ENCODE measurements at places on chromosomes 6 and 20.

DNA sequence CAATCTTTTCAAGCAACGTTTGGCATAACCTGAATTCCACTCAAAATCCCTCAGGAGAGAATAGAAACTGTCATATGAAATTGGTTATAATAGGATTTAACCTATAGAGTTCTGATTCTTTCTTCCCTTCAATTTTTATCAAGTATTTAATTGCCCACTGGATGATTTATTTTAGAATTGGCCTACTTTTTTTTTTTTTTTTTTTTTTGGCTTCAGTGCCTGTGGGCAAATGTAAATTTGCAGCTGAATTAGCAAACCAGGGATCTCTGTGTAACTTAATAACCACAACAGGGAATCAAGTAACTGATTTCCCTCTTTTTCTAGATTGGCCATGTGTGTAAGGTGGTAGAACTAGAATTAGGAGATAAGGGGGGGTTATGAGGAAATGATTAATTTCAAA is 157.0 kb downstream of the SOX4 start:
- no peak for DNase-seq

GRCh38 chr6:137878029-137878428 is 11.0 kb downstream of the TNFAIP3 start:
- no peak for DNase-seq

- DNase-seq = no peak
These were observed 105.4 kb downstream of the CD83 start for GRCh38 chr6:14222956-14223355.

DNA sequence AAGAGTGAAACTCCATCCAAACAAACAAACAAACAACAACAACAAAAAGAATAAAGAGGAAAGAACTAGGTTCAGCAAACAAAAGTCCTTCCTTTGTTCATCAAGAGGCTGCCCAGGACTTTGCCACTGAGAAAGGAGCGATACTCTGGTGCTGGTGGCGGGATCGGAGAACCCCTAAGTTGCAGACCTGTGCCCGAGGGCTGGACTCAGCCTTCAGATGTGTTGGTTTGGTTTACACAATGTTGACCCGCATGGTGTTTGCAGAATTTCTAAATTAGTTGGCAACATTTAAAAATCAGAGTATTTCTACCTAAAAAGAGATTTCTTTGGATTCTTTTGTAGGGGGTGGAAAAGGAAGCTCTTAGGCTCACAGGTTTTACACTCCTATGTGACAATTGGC is 42.5 kb downstream of the TRAM2 start:
- no peak for DNase-seq

DNA sequence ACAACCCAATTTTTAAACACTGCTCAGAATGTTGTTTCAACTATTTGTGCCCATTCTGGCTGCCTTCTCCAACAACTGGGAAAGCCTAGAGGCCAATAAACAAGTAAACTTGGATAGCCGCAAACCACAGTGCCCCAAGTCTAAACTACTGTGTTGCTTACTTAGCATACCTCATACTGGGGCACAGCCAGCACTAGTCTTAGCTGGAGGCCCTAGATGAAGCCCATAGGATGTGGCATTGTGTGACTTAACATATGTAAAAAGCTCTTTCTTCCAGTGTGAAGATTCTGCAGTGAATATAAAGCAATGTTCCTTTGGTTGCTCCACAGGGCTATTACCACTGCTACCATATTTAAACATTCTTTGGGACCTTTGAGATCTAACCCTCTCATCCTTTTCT is 564.3 kb upstream of the NRSN1 start:
- no peak for DNase-seq

- no peak for DNase-seq
These were observed 363.8 kb upstream of the SULF2 start for GRCh38 chr20:48148916-48149672.

DNA sequence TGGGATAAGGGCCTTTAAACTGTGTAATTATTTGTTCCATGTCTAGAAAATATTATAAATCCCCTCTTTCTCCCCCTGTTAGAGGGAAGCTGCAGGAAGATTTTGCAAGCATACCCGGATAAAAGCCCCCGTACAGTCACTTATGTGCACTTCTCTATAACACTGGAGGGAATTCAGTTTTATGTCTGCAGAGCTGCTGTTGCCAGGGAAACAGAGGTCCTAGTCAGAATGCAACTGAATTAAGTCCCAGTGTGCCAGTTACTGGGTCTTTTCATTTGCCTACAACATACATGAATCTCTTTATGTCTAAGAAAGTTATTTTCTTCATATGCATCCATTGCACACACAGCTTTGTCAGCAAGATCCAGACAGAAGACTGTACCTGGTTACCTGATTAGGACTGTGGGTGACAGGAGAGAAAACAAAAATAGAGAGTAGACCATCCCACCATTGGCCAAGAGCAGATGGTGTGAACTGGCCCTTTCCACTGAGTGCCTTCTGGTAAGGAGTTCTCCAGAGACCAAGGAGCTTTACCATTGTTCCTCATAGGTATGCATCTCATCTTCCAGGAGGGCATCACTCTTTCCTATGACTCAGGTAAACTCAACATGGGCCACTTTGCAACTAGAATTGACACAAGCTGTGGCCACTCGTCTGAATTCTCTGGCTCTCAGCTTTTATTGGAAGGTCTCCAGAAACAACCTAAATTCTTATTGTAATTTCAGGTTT is 180.8 kb upstream of the PHACTR1 start:
- DNase-seq = no peak

- DNase-seq = peak; percentile 15
These were observed 41.5 kb downstream of the MAN1A1 start for GRCh38 chr6:119308048-119308570.

DNA sequence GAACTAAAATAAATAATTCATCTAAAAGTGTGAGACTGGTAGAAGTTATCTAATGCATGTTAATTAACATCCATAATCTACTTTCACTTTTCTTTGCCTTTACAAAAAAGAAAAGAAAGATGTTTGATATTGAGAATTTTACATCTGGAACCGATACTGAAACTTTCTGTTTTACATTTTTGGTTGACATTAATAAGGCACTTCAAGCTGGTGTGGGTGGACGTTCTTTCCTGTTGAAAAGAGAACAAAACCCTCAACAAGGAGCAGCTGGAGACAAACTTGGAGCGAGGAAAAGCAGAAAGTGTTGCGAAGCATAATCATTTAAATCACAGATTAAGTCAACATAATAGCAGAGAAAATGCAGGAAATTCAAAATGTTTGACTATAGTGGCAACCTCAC is 575.2 kb upstream of the ADGRB3 start:
- no peak for DNase-seq

DNA sequence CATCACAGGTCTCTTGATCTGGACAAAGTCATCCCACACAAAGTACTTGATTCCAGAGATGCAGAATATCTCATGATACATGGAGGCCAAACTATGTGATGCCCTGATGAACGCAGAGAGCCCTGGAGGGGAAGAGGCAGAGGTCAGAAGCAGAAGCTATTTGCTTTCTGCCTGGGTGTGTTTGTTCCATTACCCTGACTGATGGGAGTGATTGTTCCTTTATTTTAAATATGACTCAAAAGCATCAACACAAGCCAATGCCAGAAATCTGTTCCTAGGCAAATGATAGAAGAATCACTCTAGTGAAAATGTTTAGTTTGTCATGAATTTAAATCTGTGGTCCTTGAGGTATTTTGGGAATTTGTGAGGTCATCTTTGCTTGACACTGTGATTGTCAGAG is 54.7 kb upstream of the GGTLC1 start:
- DNase-seq = no peak

- no peak for DNase-seq
These were observed 52.6 kb upstream of the C20orf144 start for GRCh38 chr20:33609504-33609903.

DNA sequence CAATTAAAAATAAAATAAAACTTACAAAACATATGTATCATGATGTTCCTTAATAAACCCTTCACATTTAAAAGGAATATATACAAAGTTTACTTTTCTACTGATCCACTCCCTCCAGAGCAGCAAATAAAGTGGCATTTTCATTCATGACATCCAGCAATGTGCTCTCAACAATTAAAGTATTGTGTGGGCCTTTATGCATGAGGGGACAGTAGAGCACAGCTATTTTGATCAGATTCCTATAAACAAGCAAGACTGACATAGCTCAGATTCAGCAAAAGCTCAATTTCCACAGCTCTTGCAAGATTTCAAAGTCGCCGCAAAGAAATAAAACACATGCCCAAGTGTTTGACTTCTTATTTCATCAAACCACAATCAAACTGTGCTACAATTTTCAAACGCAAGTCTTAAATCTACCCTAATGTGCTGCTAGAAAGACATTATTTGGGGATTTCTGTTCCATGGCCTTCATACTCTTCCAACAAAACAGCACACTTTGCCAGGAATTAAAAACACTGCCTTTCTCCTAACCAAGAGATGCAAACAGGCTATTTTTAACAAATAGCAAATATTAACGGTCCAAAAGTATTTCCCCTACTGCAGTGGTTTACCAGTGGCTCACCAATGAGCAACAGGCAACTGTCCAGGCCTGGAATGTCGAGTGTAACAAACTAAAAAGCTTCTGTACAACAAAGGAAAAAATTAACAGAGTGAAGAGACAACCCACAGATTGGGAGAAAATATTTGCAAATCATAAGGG is 52.3 kb downstream of the MBOAT1 start:
- no peak for DNase-seq

GRCh38 chr6:141403103-141403502 is 729.6 kb upstream of the GJE1 start:
- DNase-seq = no peak

DNA sequence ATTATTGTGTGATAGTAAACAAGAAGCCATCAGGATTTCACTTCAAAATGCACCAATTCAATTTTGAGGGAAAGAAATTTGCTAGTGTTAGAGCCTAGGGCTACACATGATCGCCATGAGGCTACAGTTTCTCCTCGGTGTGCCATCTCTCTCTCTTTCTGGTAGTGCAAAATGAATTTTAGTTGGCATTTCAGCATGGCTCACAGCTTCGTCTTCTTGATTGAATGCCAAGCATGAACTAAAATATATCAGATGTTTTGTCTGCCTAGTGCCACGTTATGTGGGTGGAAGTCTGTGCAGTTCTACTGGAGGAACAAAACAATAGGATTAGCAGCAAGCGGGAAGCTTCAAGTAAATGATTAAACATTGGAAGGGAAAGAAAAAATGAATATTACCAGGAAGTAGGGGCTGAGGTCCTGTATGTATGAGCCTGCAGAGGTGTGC is 6.8 kb upstream of the MRAP2 start:
- DNase-seq = no peak

- no peak for DNase-seq
These were observed 1166.8 kb upstream of the CITED2 start for GRCh38 chr6:140541288-140541687.

DNA sequence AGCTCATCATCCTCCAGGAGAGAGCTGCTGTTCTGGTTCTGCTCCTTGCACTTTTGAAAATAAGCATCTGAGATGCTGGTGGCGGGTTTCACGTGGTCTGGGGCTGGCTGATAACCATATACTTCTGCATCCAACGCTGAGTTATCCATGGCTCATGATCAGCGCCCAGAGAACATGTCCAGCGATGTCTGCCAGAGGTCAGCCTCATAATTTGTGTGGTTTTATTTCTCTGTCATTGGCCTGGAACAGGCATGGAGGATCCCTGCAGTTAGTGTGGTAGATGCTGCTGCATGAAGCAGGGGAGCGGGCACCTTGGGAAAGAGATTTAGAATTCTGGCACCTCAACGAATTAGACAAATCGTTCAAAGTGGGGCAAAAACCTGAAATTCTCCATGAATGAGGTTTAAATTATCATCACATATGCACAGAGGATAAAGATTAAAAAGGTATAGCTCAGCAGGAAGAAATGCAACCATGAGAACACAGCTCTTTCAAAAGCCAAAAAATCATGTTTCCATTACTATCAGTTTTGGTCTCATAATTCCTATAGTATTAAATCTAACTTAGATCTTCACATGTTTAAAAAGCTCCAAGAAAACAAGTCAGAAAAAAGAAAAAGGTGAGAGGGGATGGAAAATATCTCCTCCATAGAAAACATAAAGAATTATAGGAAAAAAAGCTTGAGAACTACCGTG is 157.2 kb downstream of the SOD2 start:
- DNase-seq = no peak

DNA sequence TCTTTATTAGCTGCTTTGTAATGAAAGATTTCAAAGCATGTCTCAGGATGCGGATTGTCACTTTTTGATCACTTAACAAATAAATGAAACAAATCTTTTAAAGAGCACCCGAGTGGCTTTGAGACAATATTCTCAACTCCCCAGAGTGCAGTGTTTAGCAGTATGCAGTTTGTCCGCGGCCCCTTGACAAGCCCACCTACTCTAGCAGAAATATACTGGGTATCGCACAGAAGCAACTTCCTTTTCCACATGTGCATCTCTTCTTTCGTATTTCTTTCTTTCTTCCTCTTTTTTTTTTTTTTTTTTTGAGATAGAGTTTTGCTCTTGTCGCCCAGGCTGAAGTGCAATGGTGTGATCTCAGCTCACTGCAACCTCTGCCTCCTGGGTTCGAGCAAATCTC is 84.5 kb upstream of the FAM184A start:
- DNase-seq = no peak

DNA sequence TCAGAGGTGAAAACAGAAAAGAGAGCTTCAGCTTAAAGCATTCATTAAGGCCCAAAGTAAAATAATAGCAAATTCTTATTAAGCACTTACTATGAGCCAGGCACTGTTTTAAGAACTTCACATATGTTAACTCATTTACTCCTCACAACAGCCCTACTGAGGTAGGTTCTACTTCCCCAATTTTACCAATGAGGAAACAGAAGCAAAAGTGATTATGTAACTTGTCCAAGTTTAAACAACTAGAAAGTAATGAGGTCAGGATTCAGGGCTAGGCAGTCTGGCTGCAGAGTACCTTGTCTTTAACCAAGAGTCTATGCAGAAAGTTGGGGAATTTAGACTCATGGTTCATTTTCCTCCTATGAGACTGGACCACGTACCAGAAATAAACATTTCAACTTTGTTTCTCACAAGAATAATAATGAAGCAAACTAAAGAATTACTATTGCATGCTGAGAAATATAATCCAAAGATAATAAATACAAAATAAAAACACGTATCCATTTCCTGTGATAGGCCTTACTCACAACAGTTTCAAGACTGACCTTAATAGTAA is 3.8 kb downstream of the COL21A1 start:
- DNase-seq = no peak

DNA sequence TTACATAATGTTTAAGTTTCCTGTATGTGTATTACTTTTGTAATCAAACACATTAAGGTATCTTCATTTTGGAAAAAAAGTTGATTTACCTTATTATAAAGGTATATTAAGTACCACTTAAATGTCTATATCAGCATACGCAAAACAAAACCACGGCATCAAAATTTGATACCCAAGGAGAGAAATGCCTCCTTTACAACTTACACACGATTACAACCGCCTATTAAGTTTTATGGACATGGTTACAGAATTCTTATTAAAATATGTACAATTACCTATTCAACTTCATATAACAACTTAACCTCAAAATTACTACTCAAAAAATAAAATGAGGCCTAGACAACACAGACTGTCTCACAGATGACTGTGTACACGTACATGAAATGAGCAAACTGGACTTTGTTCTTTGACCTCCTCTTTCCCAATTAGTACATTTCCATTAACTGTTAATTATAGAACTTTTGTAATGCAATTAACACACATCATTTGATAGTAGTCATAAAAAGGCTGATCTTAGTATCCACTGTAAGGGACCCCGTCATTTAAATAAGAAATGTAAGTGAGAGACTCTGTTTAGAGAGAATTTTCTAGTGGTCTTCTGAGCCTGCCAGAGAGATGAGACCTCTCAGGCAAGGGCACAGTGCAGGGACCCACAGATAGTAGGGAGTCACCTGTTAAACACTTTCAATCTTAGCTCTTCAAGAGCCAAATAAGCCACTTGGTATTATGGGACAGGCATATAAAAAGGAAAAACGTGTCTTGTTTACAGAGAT is 2.5 kb downstream of the DIDO1 start:
- no peak for DNase-seq
